ENCODE measurements at places on chromosomes 13 and 19.

DNA sequence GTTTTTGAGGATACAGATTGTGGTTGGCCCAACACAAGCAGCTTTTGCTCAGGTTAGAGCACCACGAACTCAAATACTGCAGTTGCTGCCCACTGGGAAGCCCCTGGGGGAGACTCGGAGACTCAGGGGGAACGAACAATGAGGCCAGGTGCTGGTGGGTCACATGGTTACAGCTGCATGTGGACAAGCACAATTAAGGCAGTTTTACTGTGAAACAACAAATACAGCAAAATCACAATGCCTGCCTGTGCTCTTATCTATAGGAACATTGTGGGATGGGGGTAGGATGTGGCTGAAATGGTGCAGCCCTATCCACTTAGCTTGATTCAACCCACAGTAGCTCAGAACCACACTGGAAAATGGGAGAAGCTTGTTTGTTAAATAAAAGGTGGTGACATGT lies 119.7 kb upstream of the SPATA13 start:
- peaks cover 5% of the 10 kb centered on the region for H3K4me1 ChIP-seq
- no peak for ATAC-seq
- H3K27ac ChIP-seq, result peak overlapping the region; percentile 12
- H3K27me3 ChIP-seq, result peaks cover 5% of the 10 kb centered on the region

DNA sequence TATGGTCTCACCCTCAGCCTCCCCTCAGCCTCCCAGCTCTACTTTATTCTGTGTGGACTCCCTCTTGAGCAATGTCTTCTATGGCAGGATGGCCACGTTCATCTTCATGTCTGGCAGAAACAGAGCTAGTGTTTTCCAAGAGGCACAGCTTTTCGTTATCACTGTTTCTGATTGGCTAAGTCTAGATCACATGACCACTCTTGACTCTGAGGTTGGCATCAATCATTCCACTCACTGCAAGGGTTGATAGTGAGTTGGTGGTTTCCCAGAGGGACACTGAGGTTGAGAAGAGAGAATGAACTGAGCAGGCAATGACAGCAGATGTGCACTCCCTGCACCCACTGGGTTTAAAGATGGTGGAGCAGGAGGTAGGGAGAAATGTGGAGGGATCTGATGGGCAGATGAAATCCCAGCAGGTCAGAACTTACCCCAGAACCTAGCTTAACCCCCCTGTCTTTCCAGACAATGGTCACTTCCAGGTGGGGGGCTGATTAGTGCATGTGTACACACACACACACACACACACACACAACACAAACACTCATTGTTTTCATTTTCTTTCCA lies 26.3 kb upstream of the UQCRFS1 start:
- H3K27ac ChIP-seq, result no peak overlapping the region
- no peak overlapping the region for H3K4me3 ChIP-seq
- peaks cover 19% of the 10 kb centered on the region for H3K27me3 ChIP-seq
- H3K36me3 ChIP-seq, result no peaks in the 10 kb centered on the region

DNA sequence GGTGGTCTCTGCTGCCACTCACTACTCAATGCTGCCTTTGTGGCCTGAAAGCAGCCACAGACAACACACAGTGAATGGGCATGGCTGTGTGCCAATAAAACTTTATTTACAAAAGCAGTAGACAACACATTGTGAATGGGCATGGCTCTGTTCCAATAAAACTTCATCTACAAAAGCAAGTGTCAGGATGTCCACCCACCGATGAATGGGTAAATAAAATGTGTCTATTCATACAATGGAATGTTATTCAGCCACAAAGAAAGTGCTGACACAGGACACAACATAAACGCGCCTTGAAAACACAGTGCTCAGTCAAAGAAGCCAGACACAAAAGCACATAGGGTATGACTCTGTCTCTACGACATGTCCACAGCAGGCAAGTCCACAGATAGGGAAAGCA lies 20.1 kb downstream of the ZSCAN5A start:
- H3K27ac ChIP-seq, result no peak overlapping the region
- no peaks in the 10 kb centered on the region for H3K27me3 ChIP-seq
- H3K4me3 ChIP-seq, result no peak overlapping the region

DNA sequence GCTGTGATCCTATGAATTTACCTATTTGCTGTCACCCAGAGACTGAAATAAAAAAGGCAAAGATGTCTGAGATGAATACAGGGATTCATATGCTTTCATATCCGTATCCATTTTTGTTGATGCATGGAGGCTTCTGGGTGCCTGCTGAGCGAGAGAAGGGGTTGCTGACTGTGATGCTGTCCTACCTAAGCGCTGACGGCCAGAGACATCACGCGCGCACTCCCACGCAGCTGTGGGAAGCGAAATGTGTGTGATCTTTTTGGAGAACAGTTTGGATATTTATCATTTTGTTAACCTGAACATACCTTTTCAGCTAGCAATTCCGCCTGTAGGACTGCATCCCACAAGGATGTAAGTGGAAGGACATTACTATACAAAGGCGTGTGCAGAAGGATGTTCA lies 23.9 kb downstream of the TSHZ3 start:
- H3K4me1 ChIP-seq, result no peaks in the 10 kb centered on the region
- no peak for ATAC-seq
- H3K4me3 ChIP-seq, result no peak overlapping the region

GRCh38 chr13:20356444-20356843 lies 124.3 kb upstream of the GJB6 start:
- H3K4me1 ChIP-seq, result peaks cover 29% of the 10 kb centered on the region
- no peak for ATAC-seq
- no peaks in the 10 kb centered on the region for H3K36me3 ChIP-seq
- H3K4me3 ChIP-seq, result no peak overlapping the region
- H3K27me3 ChIP-seq, result no peaks in the 10 kb centered on the region
- no peak overlapping the region for H3K27ac ChIP-seq

All from activated T-helper 17 cell treated with anti-CD3 and anti-CD28 coated beads, Interleukin-2, amount 50 U/mL, for 72 hours (primary cell).